Activated T-cell treated with anti-CD3 and anti-CD28 coated beads for 4 hours (primary cell): ENCODE measurements at places on chromosomes 1 and 21.

DNA sequence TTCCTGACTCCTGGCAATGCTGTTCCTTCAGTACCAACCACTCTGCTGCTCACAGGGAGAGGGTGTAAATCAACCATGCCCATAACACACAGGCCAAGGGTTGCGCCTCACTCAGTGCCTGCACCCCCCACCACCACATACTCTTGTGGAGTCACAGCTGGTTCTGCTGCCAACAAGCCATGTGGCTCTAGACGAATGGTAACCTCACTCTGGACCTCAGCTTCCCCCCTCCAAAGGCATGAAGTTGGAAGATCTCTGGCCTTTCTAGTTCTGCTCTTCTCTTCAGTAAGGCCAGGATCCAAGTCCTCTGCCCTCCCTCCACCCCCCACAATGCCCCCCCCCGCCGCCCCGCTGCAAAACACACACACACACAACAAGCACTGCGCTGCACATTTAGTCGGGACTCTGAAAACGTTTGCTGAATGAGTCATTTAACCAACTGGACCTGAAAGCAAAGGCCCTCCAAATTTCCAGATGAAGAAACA lies 1.7 kb upstream of the GLIS1 start:
- DNase-seq = no peak

DNA sequence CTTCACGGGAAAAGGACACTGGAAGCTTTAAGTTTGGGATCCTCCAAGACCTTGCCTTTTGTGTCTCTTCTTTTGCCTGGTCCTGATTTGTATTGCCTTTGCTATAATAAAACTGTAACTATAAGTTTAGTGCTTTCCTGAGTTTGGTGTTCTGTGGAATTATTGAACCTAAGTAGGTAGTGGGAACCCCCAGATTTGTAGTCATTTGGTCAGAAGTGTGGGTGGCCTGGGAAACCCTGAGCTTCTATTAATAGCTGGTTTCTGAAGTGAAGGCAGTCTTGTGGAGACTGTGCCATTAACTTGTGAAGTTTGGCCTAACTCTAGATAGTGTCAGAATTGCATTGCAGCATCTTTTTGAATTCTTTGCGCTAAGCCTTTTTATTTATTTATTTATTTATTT lies 6.8 kb upstream of the MYCL start:
- DNase-seq = no peak

DNA sequence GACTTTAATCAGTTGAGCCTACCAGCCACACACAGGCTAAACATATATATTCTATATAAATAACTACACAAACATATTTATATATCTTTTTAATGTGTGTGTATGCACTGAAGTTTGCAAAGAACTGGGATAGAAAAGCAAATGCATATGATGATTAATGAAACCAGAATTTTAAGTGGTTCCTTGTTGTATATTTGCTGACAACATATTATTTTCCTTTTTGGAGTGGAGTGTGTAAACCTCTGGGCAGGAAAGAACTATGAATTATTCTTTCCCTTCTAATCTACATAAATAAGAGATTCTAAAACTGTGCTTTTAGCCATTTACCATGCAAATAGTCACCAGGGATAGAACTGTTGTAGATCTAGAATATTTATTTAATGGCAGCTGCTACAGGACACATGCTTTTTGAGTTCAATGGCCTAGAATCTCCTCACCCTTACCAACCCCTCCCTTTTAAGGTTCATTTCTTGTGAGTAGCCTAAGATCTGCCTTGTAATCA lies 187.6 kb downstream of the BACH1 start:
- DNase-seq = no peak

- no peak for DNase-seq
These were observed 14.7 kb upstream of the NPHP4 start for GRCh38 chr1:6006882-6007281.

- DNase-seq = no peak
These were observed 1.9 kb upstream of the HLCS start for GRCh38 chr21:36968414-36968813.

- DNase-seq = no peak
These were observed at the start of gene TRIM58 for GRCh38 chr1:247857069-247857984. TRIM58 (plus strand) TSS chr1:247857187; CDS start chr1:247857247, 60 bp downstream.

DNA sequence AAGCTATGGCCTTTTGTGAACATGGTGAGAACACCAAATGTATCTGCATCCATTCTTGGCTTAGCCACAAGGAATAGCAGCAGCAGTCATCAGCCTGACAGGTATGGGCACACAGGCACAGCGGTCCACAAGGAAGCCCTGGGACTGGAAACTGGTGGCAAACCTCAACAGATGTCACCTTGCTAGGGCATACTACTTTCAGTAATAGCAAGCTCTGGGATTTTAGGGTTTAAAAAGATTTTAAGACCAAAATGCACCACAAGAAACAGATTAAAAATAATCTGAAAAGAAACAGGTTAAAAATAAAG lies 9.7 kb upstream of the CADM3 start:
- no peak for DNase-seq

DNA sequence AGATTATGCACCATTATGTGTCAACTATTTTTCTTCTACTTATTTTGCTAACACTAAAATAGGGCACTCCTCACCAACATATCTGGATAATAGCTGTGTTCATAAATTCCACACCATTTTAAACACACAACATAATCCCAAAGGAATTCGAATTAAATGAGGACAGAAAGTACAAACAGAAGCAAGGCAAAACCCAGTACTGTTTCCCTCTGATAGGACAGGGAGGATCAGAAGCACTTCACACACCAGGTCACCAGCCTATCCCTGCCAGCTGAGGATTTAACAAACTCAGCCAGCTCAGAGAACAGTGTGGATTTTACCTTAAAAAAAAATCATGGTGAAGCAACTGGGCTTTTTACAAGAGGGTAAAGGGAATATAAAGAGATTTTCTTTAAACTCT lies 20.0 kb downstream of the CRYZ start:
- no peak for DNase-seq

DNA sequence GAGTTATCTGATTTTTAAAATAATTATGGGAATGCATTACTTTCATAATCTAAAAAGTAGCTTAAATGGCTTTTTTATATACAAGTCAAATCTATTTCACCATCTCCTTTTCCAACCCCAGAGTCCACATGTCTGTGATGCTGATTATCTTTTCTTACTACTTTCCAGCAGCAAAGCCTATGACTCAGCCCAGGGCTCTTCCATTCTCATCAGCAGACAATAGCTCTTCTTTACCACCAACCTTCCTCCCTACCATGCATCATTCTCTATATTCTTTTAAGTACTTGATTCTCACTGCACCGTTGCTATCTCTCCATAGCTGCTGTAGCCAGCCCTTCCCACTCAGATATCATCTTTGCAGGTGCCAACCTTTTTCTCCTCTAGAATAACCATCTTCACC lies 61.3 kb downstream of the OVGP1 start:
- DNase-seq = no peak

DNA sequence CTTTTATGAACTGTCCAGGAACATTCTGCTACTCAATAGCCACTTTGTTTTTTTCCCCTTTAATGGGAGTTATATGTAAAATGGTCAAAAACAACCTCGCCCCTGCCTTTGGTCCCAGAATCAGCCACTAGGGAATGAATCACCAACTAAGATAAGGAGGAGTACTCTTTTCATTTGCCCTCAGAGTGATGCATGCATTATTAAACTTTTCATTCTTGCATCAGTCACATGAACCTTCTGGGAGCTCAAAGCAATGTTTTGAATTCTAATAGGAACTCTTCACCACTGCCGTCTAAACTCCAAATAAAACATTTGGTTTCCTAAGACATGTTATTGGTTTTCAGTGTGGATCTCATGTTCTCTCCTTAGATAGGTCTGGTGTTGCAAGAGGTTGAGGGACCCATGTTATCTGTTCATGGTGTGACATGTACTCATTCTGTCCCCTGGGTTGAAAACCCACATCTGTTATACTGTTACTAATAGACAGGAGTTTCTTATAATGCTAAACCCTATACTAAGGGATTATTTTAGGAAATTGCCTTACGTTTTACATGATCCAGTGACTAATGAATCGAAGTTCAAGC lies 17.8 kb upstream of the HSD17B7 start:
- no peak for DNase-seq

GRCh38 chr1:23574265-23574754 lies 15.0 kb upstream of the ID3 start:
- no peak for DNase-seq

DNA sequence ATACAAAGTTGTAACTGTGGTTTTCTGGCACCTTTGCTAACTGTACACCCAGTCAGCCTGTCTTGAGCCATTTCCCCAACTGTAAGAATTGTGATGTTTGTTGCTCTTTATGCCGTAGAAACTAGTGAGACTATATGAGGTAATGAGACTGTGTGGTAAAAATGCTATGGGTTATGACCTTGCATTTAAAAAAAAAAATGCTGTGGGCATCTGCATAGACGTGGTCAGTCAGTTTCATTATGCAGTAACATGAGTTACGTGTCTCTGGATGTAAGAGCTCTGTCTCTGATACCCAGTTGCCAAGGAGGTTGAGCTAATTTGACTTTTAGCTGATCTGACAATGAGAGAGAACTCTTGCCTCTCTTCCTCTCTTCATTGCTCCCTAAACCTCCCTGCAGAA lies 80.6 kb upstream of the LAMC2 start:
- DNase-seq = no peak

GRCh38 chr1:24609949-24610517 lies 33.1 kb upstream of the SRRM1 start:
- DNase-seq = no peak

- DNase-seq = no peak
These were observed at the start of gene SERTAD4 for GRCh38 chr1:210232511-210233215. SERTAD4 (plus strand) TSS chr1:210232796; CDS start chr1:210237961, 5,165 bp downstream.

- DNase-seq = no peak
These were observed 168.6 kb downstream of the IER5 start for GRCh38 chr1:181257117-181257516.

GRCh38 chr1:109762039-109762585 lies 1.6 kb downstream of the EPS8L3 start:
- no peak for DNase-seq

DNA sequence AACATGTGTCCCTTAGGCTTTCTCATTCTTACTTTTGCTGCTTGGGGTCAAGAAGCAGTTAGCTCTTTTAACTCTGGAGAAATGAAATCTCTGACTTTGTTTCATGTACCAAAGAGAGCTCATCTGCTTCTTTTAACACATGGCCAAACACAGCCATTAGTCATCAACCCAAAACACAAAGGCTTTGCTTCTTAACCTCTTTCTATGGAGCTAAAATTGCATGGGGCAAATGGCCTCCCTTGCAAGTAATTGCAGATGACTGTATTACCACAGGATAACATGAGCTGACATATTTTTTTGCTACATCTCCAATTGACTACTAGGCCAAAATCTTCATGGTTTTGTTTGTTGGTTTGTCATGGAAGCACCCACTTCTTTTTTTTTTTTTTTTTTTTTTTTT lies 300.9 kb downstream of the BRINP3 start:
- no peak for DNase-seq

DNA sequence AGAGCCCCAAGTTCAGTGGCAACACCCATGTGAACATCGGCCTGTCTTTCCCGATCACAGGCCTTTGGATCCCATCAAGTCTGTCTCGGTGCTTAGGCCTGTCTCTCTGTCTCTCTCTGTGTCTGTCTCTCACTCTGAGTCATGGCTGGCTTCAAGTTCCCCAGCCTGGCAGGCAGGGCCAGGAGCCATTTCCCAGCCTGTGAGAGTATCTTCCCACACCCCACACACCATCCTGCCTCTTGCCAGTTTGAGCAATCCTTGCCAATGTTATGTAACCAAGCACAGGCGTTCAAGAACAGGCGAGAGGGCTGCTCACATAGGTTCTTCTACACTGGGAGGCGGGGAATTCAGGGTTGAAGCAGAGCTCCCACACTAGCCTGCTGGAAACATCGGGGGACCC lies 70.0 kb upstream of the TMEM51 start:
- DNase-seq = no peak

GRCh38 chr21:45940621-45941337 lies 40.8 kb upstream of the COL6A1 start:
- no peak for DNase-seq

- DNase-seq = no peak
These were observed 3.0 kb downstream of the USP1 start for GRCh38 chr1:62439652-62440371.

GRCh38 chr1:41539999-41540398 lies 55.5 kb upstream of the EDN2 start:
- no peak for DNase-seq

- DNase-seq = no peak
These were observed 625.6 kb downstream of the PTPRU start for GRCh38 chr1:29861922-29862321.

- DNase-seq = peak; percentile 64
These were observed 12.1 kb upstream of the NES start for GRCh38 chr1:156689035-156689952.

DNA sequence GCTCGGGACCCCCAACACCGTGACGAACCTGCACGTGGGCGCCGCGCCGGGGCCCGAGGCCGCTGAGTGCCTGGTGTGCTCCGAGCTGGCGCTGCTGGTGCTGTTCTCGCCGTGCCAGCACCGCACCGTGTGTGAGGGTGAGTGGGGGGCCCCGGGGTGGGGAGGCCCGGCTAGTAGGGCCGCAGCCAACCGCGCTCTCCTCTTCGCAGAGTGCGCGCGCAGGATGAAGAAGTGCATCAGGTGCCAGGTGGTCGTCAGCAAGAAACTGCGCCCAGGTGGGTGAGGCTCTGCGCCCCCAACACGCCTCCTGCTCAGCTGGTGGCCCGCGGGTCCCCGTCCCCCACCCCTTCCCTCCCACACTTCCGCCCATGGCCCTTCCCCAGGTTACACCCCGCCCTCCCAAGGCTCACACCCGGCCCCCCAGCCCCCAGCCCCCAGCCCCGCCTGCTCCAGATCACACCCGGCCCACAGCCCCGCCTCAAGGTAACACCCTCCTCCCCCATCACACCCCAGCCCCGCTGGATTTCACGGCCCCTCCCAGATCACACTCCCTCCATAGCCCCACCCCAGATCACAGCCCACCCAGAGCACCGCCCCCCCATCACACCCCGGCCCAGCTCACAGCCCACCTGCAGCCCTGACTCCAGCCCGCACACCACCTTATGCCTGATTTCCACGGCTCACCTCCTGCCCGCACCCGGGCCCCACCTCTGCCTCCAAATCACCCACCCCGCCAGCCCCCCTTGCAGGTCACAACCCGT lies 2.4 kb upstream of the MMP23B start:
- peak; percentile 71 for DNase-seq

GRCh38 chr21:43191521-43191920 lies 22.7 kb downstream of the CRYAA start:
- DNase-seq = no peak

DNA sequence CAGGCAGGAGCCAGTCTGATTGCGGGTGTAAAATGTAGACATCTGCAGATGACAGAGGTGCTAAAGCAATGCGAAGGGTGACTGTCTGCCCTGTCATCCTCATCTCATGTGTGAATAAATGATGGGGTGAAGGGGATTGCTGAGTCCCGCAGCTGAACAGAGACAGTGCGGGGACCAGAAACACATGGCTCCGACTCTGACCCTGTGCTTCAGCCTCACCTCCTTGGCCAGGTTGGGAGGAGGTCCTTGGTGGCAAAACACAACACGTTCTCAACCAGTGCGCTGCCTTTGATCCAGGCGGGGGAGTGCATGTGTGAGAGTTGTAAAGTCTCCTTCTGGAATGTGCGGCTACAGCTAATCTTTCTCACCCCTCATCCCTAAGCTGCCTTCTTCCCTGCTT lies 32.0 kb upstream of the TTC22 start:
- DNase-seq = no peak
